ENCODE measurements at places on chromosomes 1 and 21.

DNA sequence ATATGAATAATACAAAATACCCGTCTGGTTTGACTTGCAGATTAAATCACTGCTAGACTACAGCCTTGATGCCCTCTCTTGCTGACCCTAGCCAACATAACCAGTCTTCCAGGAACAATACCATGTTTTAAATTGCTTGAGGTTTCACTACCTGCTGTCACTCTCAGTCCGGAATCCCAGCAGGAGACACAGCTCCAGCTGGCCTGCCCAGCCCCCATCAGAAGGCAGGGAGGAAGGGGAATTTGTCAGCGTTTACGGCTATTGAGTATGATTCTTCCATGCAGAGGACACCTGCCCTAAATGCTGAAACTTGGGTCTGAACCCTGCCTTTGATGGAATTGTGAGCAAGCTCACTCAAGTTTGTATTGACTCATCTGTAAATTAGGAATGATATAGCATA is 33.0 kb downstream of the ZNF496 start:
- no peak for DNase-seq

DNA sequence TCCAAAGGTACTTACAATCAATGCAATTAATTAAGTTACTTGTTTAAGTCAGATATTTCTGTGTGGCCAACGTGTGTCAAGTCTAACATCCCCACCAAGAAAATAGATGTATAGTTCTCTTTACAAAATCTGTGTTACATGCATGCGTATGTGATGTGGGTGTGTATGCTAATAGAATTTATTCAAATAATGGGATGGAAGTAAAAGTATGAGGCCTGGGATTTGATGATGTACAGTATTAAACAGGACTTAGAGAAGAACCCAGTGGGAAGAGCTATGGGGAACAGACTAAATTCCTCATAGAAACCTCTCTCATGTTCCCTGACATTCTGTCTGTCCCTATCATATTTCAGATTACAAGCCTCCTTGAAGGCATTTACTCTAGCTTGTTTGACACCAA is 72.5 kb downstream of the IFI44 start:
- DNase-seq, result no peak

- DNase-seq, result no peak
Observed at GRCh38 chr1:200873116-200873670, 412 bp downstream of the GPR25 start.

GRCh38 chr1:4984841-4985240 is 330.4 kb downstream of the AJAP1 start:
- no peak for DNase-seq

DNA sequence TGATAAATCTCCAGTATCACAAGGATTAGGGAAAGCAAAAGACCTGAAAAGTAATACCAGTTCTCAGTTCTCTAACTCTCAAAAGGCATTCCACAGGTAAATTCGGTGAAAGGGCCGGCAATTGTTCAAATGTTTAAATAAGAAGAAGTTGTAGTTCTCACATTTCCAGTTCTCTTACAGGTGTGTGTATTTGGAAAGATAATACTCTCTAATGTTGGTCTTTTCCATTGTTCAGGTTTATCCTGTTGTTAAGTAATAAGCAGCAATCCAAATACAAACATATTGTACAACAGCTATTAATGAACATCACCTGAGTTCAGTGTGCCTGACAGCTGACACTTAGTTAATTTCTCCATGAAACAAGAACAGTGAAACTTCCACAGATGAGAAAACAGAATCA is 13.2 kb upstream of the PRKAB2 start:
- no peak for DNase-seq

- DNase-seq, result no peak
Observed at GRCh38 chr1:80251591-80251990, 1245.1 kb upstream of the ADGRL4 start.

DNA sequence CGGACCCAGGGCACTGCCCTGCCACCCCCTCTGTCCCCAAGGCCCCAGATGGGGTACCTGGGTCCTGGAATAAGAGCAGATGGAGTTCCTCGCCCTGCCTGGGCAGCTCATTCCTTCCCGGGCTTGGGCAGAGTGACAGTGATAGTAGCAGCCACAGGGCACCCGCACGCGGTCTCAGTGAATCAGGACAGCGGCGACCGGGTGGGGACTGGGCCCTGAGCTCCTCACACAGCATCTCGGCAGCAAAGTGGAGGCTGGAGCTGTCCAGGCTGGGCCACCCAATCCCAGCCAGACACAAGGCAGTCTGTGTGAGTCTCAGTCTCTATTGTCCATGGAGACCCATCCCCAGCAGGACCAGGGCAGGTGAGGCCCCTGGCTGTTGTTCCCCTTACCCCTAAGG is 37.4 kb upstream of the CCDC27 start:
- no peak for DNase-seq

GRCh38 chr21:43210454-43211071 is 41.8 kb downstream of the CRYAA start:
- no peak for DNase-seq

GRCh38 chr1:160083968-160084770 is 2.8 kb downstream of the KCNJ9 start:
- DNase-seq, result peak; percentile 61

DNA sequence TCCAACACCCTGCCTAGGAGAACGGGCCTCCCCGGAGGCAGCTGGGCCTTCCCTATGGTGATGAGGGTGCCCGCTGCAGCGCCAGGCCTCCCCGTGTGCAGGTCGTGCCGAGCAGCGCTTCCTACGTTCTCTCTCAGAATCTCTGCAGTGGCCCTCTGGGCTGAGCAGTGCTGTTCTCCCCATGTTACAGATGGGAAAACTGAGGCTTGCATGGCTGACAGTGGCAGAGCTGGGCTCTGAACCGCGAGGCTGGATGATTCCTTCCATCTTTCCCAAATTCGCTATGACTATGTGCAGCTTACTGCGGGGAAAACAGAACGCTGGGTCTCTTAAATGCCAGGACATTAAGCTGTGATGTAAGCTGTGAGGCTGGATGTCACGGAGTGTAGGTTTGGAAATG is 8.9 kb downstream of the KLHL21 start:
- no peak for DNase-seq

DNA sequence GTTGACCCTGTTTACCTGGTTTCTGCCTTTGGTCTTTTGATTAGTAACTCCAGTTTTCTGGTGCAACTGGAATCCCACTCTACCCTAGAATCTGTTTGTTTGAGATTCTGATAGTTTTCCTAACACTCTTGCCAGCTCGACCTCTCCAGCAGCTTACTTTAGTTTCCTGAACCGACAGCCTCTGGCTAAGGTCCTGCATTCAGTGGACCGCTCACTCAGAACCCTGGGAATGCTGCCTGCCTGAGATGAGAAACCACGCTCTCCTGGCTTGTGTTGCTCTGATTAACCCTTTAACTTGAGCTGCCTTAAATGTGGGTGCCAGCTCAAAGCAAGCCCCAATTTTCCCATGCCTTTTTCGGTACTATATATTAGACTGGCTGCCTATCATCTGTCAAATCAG is 45.3 kb upstream of the SIPA1L2 start:
- DNase-seq, result no peak

GRCh38 chr1:213393860-213394259 is 342.8 kb downstream of the RPS6KC1 start:
- no peak for DNase-seq

- no peak for DNase-seq
Observed at GRCh38 chr1:1616045-1616790, 918 bp downstream of the MIB2 start.

- no peak for DNase-seq
Observed at GRCh38 chr1:244049162-244050013, 1.7 kb upstream of the ZBTB18 start.

DNA sequence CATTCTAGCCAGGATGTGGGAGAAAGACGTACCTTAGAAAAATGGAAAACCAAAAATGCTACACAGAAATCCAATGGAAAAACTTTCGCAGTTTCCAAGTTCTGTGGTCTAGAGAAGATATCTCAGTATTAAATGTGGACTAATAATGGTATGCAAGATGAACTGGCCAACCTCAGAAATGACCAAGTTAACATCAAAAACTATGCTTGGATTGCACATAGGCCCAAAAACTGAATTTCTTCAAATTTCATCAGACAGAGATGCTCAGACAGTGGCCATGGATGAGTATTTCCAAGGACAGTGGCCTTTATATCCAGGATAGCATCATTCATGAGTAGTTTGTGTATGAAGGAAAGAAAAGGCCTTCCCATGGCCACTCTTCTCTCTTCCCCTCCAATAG is 132.2 kb downstream of the TIAM1 start:
- DNase-seq, result no peak

All from stimulated activated CD4-positive, alpha-beta T cell treated with anti-CD3 and anti-CD28 coated beads, Interleukin-4, amount 100 ng/mL, for 48 hours (primary cell).